GM10248 (cell line): ENCODE measurements at places on chromosomes 16 and 17.
A peak's percentile ranks its signal among the peaks of the same experiment; 100 is the strongest.

GRCh38 chr16:87562201-87562600 lies 40.1 kb upstream of the JPH3 start:
- no peak for DNase-seq

GRCh38 chr17:20074001-20074400 lies 64.8 kb downstream of the SPECC1 start:
- no peak for DNase-seq

GRCh38 chr16:70523743-70524398 lies at the start of gene SF3B3:
TSS of gene SF3B3 (plus strand) at chr16:70523816. CDS start at chr16:70526657, 2,841 bp downstream.
- peak; percentile 74 for DNase-seq

- no peak for DNase-seq
Observed at GRCh38 chr16:62665269-62665668, 629.0 kb upstream of the CDH8 start.

GRCh38 chr17:29036584-29036983 lies 6.4 kb upstream of the PIPOX start:
- DNase-seq = no peak

DNA sequence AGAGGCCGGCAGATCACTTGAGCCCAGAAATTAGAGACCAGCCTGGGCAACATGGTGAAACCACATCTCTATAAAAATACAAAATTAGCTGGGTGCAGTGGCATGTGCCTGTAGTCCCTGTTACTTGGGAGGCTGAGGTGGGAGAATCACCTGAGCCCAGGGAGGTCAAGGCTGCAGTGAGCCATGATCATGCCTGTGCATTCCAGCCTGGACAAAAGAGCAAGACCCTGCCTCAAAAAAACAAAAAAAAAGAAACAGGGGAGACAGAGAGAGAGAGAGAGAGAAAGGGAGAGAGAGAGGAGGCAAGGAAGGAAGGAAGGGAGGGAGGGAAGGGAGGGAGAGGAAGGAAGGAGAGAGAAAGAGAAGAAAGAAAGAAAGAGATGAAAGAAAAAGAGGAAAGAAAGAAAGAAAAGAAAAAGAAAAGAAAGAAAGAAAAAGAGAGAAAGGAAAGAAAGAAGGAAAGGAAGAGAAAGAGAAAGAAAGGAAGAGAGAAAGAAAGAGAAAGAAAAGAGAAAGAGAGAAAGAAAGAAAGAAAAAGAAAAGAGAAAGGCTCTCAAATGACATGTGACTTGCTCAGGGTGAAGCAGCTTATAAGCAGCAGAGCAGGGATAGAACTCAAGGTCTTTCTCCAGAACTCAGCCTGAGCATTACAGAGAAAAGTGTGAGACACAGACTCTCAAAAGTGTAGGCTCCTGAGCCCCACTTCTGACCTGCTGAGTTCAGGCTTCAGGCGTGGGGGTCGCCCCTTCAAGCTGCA lies 15.5 kb downstream of the CX3CL1 start:
- no peak for DNase-seq

GRCh38 chr17:39794249-39794970 lies 56.7 kb downstream of the GRB7 start:
- DNase-seq = peak; percentile 72

- no peak for DNase-seq
Observed at GRCh38 chr16:71885261-71885650, 1.3 kb upstream of the ZNF821 start.

GRCh38 chr16:27073733-27074132 lies 7.0 kb downstream of the C16orf82 start:
- no peak for DNase-seq

DNA sequence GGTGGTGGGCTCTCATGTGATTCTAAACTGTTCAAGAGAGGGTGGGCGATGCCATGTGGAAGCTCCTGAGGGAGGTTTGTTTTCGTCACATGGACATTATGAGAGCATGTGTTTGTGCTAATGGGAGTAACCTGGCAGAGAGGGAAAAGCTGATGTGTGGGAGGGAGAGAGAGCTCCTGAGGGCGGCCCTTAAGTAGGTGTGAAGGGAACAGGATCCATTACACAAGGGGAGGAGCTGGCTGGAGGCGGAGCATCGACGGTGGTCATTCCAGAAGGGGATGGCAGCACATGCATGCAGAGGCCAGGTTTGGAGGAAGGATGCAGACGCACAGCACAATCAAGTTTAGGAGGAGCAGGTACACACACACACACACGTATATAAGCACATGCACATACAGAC lies 197.5 kb downstream of the RPTOR start:
- DNase-seq = no peak

DNA sequence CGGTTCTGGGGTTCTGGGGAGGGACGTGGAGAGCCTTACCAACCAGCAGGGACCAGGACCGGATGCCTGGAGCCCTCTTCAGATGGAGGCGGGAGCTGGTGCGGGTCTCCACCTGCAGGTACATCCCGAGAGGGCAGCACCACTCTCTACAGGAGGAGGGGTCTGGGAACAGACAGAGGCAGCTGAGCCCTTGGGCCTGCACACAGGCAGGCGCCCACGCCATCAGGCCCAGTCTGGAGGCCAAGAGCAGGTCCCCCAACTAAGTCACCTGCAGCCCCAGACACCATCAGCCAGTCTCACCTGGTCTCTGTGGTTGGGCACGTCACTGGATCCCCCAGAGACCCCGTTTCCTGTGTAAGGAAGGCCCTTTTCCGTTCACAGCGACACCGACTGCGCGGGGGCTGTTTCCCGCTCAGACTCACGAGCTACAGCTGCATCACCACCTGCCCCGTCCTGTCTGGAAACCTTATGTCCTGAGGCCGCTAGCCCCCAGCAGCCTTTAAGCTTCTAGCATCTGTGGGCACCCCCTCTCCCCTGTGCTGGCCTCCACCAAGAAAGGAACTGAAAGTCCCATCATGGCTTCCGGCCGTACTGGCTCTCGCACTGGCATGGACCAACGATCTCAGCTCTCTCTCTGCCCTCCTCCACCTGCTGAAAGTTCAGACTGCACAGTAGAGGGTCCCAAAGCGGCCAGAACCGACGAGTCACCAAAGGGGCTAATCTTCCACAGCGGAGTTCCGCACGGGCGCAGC lies 1.2 kb downstream of the CYBC1 start:
- DNase-seq = peak; percentile 79

GRCh38 chr17:52294301-52294700 lies 135.8 kb upstream of the CA10 start:
- DNase-seq = no peak

GRCh38 chr16:89583197-89583894 lies 7.8 kb downstream of the CPNE7 start:
- DNase-seq = no peak

DNA sequence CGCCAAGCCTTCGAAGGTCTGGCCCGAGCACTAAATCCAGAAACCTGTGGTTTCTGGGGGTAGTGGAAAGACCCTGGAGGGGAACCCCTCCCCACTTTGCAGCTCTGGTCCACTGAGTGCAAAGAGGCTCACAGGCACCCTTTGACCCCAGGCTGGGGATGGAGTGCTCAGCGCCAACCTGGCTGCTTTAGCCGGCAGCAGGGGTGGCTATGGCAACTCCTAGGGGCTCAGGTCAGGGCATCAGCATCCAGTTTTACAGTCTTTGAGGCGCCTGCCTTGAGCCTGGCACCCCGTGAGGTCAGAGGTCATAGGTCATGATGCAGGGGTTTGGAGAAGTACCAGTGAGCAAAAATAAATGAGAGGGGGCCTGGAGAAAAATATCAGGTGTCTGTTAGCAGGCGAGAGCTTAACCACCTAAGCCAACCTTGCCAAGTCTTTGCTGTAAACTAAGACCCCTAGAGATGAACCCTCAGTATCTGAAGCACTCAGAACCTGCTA lies 17.9 kb downstream of the CA7 start:
- DNase-seq = no peak

DNA sequence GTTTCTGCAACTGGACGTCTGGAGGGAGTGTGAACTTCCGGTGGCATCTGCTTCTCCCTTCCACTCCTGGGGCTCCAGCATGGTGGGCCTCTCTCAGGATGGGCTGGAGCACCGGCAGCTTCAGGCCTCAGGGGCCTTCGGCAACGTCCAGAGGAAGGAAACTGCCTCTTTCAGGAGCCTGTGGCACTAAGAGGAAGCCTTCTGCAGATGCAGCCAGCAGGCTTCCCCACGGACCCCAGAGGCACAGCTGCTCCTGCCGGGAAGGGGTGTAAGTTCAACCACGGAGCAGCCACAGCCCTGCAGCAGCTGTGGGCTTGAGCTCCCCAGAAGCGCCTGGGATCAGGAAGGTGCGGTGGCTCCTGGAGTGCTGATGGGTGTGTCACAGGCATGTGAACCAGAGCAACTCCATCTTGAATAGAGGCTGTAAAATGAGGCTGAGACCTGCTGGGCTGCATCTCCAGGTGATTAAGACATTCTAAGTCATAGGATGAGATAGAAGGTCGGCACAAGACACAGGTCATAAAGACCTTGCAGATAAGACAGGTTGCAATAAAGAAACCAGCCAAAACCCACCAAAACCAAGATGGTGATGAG lies 50.8 kb upstream of the KLHDC4 start:
- no peak for DNase-seq

DNA sequence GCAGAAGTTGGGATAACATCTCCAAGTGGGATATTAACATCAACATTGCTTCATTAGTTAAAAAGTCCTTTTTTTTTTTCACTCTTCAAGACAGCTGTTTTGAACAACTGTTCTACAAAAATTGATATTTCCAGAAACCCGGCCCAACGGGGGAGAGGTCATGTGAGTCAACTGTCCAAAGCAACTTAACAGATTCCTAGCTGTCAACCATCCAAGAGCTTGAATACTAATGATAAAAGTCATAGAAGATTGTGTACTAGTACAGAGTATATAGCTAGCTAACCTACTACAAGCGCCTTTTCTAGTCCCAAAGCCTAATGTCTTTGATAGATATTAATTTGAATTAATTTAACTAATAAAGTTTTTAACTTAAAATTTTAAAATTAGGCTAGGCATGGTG lies 172.0 kb downstream of the CYB561 start:
- DNase-seq = no peak

DNA sequence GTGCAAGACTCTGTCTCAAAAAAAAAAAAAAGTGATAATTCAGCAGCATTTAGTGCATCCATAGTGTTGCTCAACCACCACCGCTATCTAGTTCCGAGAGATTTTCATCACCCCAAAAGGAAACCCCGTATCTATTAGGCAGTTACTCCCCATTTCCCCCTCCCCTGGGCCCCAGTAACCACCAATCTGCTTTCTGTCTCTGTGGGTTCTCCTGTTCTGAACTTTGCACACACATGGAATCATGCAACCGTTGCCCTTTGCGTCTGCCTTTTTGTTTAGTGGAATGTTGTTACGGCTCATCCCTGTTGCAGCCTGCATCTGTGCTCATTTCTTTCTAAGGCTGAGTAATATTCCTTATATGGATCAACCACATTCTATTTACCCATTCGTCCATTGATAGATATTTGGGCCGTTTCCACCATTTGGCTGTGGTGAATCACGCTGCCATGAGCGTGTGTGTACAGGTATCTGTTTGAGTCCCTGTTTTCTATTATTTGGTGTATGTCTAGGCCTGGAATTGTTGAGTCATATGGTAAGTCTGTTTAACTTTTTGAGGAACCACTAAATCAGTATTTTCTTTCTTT lies 8.7 kb upstream of the SYNGR2 start:
- no peak for DNase-seq

DNA sequence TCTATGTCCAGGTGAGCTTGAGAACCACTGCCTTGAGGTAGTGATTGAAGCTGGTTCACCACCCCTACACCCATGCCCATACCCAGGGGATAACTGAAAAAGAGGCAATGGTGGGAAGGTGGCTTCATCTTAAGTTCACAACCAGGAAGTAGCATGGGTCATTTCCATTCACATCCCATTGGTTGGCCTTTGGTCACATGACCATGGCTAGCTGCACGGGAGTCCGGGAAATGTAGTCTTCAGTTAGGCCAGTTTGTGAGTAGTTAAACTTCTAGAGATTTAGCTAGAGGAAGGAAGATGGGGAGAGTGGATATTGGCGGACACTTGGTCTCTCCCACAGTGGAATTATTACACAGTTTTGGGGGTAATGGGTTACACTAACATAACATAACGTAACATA lies 92.9 kb downstream of the RGS9 start:
- DNase-seq = no peak

GRCh38 chr16:27291106-27291505 lies 22.5 kb upstream of the NSMCE1 start:
- no peak for DNase-seq

DNA sequence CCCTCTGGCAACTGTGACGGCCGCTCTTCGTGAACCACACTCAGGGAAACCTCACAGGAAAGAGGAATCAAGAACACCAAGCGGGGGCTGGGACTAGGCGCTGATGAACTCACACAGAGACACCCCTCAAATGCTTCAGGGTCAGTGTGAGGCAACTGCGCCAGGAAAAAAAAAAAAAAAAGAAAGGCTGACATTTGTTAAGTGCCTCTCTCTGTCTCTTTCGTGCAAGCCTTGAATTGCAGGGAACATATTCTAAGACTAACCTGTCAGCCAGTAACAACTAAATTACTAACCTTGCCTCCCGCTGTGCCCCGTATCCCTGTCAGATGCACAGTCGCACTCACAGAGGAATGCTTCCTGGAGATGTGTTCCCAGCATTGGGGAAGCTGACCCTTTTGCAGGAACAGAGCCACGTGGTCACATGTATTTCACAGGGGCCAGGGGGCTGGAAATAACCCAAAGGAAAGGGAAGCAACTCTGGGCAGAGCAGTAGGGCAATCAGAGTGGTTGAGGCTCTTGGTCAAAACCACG lies 247.8 kb downstream of the XYLT1 start:
- DNase-seq = no peak

DNA sequence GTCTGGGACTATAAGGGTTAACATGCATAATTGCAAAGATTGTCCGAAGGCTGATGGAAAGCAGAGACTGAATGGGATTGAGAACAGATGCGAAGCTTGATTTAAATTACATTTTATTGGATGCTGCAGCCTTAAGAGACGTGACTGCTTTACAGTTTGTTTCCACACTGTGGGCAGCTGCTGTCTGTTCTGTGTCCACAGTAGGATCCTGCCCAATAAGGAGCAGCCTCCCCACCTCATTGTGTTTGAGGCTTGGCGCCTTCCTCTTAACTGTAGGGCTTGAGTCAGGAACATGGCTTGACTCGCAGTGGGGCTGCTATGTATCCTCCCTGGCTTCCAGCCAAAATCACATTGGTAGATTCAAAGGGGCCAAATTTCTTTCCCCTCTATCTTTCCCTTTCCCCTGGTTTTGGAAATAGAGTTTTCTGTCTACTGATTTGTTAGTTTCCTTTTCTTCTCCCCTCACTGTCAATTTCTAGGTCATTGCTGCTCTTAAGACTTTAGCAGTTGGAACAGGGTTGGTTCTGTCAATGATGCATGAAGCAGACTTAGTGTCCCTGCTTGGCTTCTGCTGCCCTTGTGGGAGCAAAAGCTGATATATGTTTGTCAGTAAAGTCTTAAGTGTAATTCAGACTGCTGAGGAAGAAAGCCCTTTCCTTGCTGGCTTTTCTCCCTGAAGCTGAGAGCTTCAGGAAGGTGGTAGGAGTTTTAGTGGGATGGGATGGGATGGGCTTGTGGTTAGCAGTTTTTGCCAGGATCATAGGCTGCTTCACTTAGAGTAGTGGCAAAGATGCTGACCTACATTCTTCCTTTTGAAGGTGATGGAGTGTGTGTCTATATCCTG lies 5.0 kb upstream of the RARA start:
- no peak for DNase-seq

- no peak for DNase-seq
Observed at GRCh38 chr16:3857189-3858043, 23.1 kb downstream of the CREBBP start.

GRCh38 chr16:55476625-55477533 lies 2.1 kb upstream of the MMP2 start:
- DNase-seq = no peak

- DNase-seq = no peak
Observed at GRCh38 chr16:28609631-28610594, at the start of gene SULT1A1. TSS of gene SULT1A1 (minus strand) at chr16:28610044. CDS start at chr16:28608855, 1,189 bp downstream.
